Renal pelvis (tissue), 12 donors: ENCODE measurements at places on chromosomes 11 and 22. TPM values are rescaled to one million over a fixed set of nuclear protein-coding genes. Genes with fewer than 3 reads are reported as not detected.
A peak's percentile ranks its signal among the peaks of the same experiment; 100 is the strongest.

Gene DNHD1
- polyA plus RNA-seq = 5.9 TPM

Gene FGF3
- not detected for polyA plus RNA-seq

Gene CSF2RB
- 2.4 TPM for polyA plus RNA-seq

Gene BCO2
- polyA plus RNA-seq = 5.4 TPM

Gene LDLRAD3
- 24.7 TPM for polyA plus RNA-seq

Gene CNTN5
- 18.4 TPM for polyA plus RNA-seq

Gene BIRC3
- 1.1 TPM for polyA plus RNA-seq

- no peak for DNase-seq
These were observed 126.9 kb upstream of the NCAM1 start for GRCh38 chr11:112834277-112834755.

DNA sequence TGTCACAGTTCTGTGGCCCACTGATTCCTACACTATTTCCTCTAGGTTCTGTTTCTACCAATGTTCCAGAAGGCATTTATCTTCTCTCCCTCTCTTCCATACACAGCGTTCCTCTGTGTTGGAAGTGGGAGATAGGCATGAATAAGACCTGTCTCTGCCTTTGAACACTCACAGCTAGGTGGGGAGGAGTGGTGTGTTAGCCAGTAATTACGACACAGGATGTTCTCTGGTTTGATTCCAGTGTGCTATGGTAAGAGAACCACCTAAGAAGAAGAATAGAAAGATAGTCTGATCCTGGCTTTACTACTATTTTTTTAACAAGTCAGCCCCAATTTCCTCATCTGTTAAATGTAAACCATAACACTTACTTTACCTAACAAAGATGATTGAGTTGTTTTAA is 200.2 kb upstream of the MTMR2 start:
- no peak for DNase-seq

DNA sequence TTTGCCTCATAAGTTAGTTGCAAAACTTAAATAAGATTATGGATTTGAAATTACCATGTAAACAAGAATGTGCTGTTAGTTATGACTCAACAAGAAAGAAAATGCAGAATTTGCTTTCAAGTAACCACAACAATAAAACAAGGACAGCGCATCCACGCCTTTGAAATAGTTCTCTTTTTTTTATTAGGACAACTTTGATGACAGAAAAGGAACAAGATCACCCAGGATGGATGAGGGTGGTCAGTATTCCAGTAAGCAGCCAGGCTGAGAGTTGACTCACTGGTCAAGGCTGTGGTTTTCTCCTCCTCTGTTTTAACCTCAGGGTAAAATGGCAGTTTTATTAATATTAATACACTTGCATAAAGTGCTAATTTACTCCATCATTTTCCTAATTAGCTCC is 544.4 kb downstream of the OPCML start:
- no peak for DNase-seq

DNA sequence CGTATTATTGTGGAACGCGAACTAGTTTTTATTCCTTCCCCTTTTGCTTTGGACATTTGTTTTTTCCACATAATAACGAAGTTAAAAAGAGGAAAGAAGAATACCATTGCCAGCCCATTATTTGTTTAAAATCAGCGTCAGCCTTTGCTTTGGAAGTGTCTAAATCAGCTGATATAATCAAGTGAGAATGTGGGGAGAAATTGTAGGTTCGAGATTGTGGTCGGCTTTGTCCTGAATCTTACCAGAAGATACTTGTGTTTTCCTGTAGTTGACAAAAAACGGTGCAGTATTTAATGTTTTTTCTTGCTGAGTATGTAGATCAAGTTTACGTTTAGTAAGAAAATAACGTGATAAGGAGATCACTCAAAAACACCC is 935 bp downstream of the ZNF143 start:
- DNase-seq = peak; percentile 17

- DNase-seq = peak; percentile 49
These were observed 125.8 kb downstream of the MICAL2 start for GRCh38 chr11:12235947-12236743.

DNA sequence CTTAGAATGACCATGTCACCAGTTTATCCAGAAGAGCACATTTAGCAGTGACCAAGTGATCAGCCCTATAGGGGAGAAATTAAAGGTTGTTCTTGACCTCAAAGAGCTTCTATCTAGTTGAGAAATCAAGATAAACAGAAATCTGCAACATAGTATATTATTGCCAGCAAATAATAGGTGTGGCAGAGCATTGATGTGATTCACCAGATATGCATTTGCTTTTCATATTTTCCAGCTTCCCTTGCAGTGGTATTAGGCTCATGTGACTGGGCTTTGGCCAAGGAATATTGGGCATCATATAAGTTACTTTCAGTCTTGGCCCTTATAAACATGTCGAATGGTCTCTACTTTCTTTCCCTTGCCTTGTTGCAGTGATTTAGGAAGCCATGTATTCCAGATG is 34.5 kb downstream of the COMMD9 start:
- DNase-seq = no peak

GRCh38 chr22:50595189-50595588 is 5.4 kb upstream of the MAPK8IP2 start:
- DNase-seq = no peak

GRCh38 chr11:31247321-31247720 is 122.2 kb downstream of the DCDC1 start:
- DNase-seq = no peak

DNA sequence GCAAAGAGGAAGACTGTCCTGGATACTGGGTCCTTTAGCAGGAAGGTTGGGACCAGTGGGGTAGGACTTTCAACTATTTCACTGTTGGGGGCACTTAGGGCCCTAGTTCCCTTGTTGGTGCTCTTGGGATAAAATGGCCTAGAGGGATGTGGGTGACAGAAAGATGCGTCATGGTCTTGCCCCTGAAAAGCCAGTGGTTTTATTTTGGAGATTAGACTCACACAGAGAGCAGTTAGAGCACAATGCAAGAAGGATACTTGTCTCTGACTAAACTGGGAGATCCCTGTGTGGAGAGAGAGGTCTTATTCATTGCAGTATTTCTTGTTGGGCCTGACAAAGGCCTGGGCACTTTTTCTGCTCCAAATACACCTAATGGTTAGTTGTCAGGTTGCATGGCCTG is 22.6 kb upstream of the MRGPRX2 start:
- no peak for DNase-seq

- no peak for DNase-seq
These were observed 21.5 kb downstream of the MUC6 start for GRCh38 chr11:1015064-1015463.

DNA sequence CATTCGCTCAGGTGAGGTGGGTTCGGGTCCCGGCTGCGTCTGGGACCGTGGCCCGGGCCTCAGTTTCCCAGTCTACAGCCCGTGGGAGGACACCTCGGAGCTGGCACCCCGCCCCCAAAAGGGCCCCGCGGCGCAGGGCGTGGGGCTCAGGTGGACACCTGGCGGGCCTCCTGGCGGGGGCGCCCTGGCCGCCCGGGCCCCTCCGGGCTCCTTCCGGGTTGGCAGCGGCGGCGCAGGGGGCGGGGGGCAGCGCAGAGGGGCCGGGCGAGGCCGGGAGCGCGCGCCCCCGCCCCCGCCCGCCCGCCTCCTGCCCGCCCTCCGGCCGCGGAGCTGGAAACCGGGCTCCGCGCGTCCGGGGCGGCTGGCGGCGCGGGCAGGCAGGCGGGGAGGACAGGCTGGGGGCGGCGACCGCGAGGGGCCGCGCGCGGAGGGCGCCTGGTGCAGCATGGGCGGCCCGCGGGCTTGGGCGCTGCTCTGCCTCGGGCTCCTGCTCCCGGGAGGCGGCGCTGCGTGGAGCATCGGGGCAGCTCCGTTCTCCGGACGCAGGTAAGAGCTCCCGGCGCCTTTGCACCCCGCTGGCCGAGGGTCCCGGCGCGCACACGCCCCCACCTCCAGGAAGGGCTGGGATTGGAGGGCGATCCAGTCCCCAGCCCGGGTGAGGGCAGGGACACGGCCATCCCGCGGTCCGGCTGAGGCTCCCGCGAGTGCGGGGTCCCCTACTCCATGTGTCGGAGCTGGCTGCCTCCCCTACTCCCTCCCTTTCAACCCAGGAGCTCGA is at the start of gene EMID1:
Gene EMID1 (plus strand): TSS at position 303 of the 778 bp plus-strand sequence. CDS start 143 bp downstream, at position 446.
- DNase-seq = peak; percentile 37

GRCh38 chr11:28003615-28004014 is 104.3 kb downstream of the KIF18A start:
- DNase-seq = no peak

- DNase-seq = no peak
These were observed 7.5 kb downstream of the DPAGT1 start for GRCh38 chr11:119093942-119094815.

DNA sequence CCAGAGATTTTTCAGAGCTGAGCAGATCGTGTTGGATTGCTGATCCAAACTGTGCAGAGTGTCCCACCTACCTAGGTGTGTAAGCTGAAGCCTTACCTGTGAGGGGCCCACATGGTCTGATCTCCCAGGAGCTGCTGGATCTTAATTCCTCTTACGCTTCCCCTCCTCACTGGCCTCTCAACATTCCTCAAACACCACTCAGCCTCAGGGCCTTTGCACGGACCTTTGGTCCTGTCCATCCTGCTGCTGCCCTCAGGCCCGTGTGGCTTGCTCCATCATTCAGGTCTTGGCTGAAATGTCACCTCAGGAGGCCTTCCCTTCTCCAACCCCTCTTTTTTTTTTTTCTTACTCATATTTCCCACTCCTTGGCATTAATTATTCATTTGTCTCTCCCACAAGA is 21.1 kb upstream of the RAB1B start:
- no peak for DNase-seq

DNA sequence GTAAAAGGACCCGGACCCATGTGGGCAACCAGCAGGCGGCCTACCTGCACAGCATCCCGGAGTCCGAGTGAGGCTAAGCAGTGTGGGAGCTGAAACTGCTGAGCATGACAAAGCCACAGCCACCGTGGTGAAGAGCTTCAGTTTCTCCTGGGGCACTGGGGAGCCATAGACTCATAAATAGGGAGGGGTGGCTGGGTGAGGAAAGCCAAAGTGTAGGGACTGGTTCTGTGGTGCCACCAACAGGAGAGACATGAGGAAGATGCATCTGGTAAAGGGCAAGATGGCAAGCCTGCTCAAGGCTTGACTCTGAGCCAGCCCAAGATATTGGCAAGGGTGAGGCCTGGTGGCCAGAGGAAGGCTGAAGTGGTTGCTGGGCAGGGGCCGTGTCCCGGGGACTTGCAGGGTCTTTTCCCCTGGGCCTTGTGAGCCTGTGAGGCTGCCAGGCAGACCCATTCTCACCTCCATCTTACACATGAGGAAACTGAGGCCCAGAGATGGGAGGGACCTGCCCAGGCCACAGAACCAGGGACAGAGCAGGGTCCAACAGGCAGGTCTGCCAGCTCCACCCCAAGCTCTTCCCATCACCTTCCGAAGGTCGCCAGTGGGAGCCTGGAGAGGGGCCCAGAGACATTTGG is 30.4 kb downstream of the CYTH4 start:
- no peak for DNase-seq

- no peak for DNase-seq
These were observed 652.1 kb upstream of the CHORDC1 start for GRCh38 chr11:90874986-90875385.

DNA sequence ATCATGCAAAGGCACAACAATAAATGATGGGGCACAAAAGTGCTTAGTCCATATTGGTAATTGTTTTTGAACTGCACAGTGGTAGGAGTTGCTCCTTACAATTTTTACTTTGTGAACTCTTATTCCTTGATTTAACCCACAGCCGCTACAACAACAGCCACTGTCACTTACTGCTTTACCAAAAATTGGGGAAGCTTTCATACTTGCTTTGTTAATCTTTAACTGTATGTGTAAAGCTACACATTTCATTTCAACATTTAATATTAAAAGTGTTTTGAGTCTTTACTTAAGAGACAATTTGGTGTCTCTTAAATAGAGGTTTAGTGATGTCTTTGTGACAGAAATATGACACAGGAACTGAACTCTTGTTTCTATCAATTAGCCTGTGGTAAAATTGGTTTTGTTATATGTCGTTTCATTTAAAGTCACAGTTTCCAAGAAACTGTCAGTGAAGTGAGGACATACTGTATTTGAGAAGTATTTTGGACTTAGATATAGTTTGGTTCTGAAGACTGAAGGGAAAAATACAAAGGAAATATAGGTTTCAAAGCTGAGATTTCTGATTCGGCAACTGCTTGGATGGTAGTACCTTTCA is 6.5 kb upstream of the IL18BP start:
- no peak for DNase-seq

DNA sequence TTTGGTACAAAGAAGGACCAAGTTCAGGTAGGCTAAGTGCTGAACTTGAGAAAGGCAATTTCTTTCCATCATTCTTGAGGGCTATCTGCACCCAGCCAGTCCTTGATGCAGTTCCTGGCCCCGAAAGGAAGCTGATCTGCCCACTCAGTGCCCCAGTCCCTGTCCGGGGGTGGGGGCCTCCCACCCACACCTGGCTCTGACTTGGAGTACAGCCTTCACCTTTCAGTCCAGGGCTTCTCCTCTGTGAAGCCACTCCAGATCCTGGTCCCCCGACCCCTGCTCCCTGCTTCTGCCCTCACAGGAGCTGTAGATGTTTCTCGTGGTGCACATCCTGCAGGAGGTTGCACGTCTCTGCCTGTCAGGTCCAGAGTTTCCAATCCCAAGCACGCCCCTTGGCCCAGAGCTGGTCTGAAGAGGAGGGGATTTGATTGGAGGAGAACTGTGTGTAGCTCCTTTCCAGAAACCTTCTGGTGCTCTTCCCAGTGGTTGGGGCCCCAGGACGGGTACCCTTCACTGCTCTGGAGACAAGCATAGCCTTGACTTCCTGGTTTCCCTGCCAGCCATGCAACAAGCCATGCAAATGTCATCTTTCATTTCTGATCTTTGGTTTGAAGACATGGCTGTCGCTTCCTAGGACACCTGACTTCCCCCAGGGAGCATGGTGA is 75.3 kb downstream of the BCR start:
- DNase-seq = no peak

- no peak for DNase-seq
These were observed 103.4 kb upstream of the ASPHD2 start for GRCh38 chr22:26325641-26326040.

DNA sequence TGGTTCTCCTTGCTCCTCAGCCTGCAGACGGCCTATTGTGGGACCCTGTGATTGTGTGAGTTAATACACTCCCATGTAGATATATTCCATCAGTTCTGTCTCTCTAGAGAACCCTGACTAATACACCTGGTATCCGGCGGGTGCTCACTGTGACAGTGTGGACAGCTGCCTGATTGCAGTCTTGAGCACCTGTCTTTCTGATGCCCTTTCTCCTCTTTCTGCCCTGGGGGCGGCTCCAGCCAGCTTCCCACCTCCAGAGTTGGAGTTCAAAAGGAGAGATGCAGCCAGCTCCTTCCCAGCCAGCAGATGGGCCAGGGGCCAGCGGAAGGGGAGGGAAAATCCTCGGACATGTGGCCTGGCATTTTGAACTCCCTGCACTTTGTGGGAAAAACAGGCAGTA is 15.0 kb downstream of the SMIM38 start:
- no peak for DNase-seq

GRCh38 chr11:129319751-129320150 is 55.9 kb upstream of the BARX2 start:
- DNase-seq = no peak
